Cortex of kidney (tissue), 1 donor: ENCODE measurements at places on chromosomes 2 and 18.

- no peak for DNase-seq
Measured at GRCh38 chr2:29159125-29159524, 43.9 kb downstream of the CLIP4 start.

DNA sequence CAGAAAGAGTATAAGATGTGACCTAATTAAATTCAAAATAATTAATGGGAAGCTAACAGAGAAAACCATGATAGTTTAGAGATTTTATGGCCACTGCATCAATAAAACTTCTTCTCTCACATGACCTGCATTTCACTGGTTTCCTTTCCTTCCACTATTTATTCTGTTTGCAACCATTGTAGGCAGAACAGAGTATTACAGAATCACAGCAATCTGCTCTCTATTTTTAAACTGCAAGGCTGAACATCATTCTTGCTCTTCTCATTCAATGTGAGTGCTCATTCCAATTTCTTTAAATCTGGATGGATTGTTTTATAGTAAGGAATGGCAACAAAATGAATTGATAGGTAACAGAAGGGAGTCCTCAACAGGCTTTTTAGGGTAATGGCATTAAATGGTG lies 715.5 kb upstream of the RAB6C start:
- no peak for DNase-seq

- no peak for DNase-seq
Measured at GRCh38 chr2:144137705-144138428, 382.1 kb downstream of the ZEB2 start.

GRCh38 chr2:153235516-153235915 lies 243.0 kb downstream of the RPRM start:
- DNase-seq: no peak

GRCh38 chr2:152490686-152491455 lies 155.9 kb downstream of the FMNL2 start:
- DNase-seq: no peak

DNA sequence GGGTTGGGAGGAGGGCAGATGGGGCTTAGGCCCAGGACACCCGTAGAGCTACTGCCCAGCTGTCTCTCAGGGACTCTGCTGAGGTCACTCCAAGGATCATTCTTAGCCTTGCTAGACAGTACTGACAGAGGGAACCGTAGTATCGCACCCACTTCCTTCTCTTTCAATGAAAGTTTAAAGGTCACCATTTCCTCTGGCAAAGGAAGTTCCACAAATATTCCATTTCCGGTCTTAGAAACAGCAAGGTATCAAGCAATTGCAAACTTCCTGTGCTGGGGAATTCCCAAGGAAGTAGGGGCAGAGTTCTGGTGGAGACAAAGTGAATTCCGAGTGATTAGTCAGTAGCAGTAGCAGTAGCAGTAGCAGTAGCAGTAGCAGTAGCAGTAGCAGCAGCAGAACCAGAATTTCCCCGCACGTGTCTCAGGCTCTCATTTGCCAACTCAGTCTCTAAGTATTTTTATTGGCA lies 24.7 kb downstream of the IL1B start:
- DNase-seq: no peak

DNA sequence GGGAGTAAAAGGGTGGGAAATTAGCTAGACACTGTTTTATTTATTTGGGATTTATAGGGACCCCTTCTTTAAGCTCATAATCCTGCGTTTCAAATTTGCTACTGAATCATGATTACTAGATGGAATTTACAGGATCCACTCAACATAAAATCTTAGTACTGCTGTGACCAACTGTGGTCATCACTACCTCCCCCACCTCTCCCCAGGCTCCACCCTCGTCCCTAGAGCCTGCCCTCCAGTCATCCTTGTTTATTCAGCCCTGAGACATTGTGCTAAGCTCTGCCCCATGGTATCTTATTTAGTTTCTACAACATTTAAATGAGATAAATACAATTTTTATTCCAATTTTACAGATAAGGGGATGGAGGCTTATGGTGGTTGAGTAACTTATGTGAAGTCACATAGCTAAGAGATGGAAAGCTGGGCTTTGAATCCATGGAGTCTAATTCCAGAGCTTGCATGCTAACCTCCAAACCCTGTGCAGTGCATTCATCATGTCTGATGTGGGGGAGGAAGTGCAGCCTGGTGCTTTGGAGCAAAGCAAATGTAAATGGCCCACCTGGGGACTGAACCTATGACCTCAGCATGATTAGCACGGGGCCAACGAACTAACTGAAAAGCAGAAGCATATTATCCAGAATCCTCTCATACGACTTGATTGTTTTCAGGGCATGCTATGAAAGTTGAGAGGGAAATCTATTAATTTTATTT lies 502.4 kb downstream of the TMEM182 start:
- no peak for DNase-seq

- DNase-seq: no peak
Measured at GRCh38 chr2:20963867-20964266, 80.0 kb downstream of the APOB start.

- DNase-seq: no peak
Measured at GRCh38 chr18:54622084-54622483, 31.0 kb downstream of the DYNAP start.

DNA sequence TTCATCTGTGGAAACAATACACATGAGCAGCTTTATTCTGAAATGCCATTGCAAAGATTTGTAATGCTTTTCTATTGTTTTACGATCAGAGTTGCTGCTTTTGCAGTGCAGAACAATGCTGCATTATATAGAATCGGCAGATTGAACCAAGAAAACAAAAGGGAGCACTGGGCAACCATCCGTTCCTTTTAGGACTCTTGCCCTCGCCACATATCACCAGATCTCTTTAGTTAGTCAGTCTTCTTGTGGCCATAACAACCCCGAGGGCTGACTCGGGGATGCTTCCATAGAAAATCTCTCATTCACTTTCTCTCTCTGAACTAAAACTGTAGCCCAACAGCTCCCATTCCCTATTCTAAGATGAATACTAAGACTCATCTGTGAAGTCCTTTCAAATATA lies 340.4 kb downstream of the NRXN1 start:
- no peak for DNase-seq

- no peak for DNase-seq
Measured at GRCh38 chr18:76486574-76486973, 8.5 kb downstream of the ZNF516 start.
